ENCODE measurements at places on chromosomes 2 and 18. TPM values are rescaled to one million over a fixed set of nuclear protein-coding genes. Genes with fewer than 3 reads are reported as not detected.

The MGAT4A gene
- 9.5 TPM for total RNA-seq

The RNF181 gene
- 124 TPM for total RNA-seq

The DSC2 gene
- total RNA-seq = 3.3 TPM

The GALNT3 gene
- total RNA-seq = 0.41 TPM

The TDRD15 gene
- not detected for total RNA-seq

The TLX2 gene
- 1.6 TPM for total RNA-seq

The CCL20 gene
- total RNA-seq = 6.4 TPM

The FAM124B gene
- total RNA-seq = 0.81 TPM

The RESP18 gene
- total RNA-seq = not detected

The CTAGE1 gene
- total RNA-seq = not detected

The C2orf80 gene
- not detected for total RNA-seq

The KCNG2 gene
- not detected for total RNA-seq

The TTN gene
- total RNA-seq = 10.4 TPM

The ACVR1C gene
- total RNA-seq = 1.9 TPM

The MC2R gene
- total RNA-seq = not detected

The ANKZF1 gene
- total RNA-seq = 38.5 TPM

The PDE1A gene
- total RNA-seq = 37.1 TPM

The ITGA6 gene
- total RNA-seq = 14.0 TPM

The IL1R1 gene
- 144 TPM for total RNA-seq

The PSD4 gene
- 2.5 TPM for total RNA-seq

The TMEM150A gene
- 22.4 TPM for total RNA-seq

The KIF1A gene
- total RNA-seq = 8.6 TPM

The PSTPIP2 gene
- total RNA-seq = 7.6 TPM

The RPRM gene
- total RNA-seq = 17.4 TPM

The IL36RN gene
- not detected for total RNA-seq

The CETN1 gene
- not detected for total RNA-seq

The CNGA3 gene
- 3.6 TPM for total RNA-seq

The SCYGR6 gene
- total RNA-seq = not detected
